Activated naive CD4-positive, alpha-beta T cell treated with Interleukin-2 at 50 U/mL for 16 hours (primary cell): ENCODE measurements at places on chromosomes 5 and 9.

- no peak for DNase-seq
These were observed 322.7 kb downstream of the ARHGEF28 start for GRCh38 chr5:73948720-73949119.

GRCh38 chr5:16461782-16462181, 3.8 kb downstream of the ZNF622 start:
- DNase-seq = no peak

DNA sequence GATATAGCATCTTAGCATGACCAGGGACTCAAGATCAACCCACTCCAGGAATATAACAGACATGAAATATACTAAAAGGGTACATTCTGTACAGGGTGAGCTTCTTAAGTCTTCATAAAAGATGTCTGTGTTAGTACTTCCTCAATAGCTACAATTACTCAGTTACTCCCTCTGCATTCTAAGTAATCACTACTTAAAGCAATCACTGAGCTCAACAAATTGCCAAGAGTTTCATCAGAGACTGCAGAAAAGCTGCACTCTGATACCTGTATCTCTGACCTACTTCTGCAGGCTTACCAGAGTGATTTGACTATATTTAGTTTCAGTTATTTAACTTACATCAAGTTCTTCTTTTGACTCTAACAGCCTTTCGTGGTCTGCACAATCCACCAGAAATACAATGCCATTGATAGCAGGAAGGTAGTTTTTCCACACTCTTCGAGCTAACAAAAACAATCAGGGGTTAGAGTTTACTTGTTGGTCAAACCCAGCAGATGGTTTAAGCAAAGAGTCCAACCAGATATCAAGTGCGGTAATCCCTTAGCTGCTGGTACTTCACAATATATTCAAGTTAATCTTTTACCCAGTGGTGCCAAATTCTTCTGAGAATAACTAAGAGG, 23.3 kb downstream of the SAR1B start:
- DNase-seq = no peak

- no peak for DNase-seq
These were observed 95.5 kb upstream of the ERBIN start for GRCh38 chr5:65830856-65831255.

DNA sequence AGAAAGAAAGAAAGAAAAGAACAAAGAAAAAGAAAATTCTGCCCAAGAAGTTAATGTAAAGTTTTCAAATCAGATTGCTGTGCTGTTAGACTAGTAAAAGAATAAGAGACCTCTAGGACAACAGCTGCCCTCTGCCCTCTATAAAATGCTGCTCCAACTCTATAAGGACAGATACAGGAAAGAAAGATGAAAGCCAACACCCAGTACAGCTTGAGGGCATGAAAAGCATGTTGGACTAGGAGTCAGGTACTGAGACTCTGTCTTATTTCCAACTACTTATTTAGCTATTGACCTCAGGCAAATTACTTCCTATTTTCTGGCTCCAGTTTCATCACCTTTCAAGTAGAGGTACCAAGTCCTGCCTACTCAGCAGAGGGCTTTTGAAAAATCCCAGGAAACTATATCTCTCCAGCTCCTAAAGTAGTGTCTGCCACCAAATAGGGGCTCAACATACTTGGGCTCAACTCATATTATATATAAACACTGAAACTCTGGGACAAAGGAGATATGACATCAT, 5.7 kb downstream of the HBEGF start:
- no peak for DNase-seq

DNA sequence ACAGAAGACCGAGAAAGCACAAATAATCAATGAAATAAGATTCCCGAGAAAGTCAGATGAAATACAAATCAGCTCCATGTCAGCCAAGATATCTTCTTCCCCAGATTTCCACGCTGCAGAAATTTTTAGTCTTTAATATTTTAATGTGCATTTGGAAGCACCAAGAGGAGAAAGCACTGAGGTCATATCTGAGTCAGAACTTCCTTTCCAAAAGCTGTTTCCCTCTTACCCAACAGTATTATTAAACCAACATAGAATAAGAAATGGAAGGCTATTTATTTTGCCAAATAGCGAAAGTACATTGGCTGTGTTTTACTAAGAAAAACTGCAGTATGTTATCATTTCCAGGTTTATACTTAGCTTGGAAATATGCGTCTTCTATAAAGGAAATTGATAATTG, 772.1 kb upstream of the CDH9 start:
- DNase-seq = no peak
